ENCODE measurements at places on chromosomes 2 and 18.

DNA sequence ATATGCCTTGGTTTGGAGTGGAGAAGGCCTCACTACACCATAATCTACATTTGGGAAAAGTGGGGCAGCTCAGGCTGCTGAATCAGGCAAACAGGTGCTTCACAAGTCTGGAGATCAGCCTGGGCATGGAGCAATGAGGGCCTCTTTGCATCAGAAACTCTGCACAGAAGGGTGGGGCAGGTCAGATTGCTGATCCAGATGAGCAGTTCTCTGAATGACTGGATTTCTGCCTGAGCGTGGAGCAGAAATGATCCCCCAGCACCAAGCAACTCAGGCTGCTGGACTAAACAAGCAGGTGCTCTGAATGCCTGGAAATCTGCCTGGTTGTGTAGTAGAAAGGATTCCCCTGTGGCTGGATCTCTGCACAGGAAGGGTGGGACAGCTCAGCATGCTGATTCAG is 605.3 kb upstream of the ZNF804A start:
- DNase-seq: no peak

DNA sequence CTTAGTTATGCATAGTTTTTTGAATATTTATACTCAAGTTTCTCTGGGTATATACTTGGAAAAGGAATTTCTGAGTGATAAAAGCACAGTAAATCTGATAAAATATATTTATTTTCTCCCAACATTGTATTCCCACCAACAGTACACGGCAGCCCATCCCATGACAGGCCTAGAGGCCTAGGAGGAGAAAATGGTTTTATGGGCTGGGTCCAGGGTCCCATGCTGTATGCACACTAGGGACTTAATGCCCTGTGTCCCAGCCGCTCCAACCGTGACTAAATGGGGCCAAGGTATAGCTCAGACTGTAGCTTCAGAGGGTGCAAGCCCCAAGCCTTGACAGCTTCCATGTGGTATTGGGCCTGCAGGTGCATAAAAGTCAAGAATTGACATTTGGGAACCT is 1007.7 kb downstream of the DSC3 start:
- no peak for DNase-seq

DNA sequence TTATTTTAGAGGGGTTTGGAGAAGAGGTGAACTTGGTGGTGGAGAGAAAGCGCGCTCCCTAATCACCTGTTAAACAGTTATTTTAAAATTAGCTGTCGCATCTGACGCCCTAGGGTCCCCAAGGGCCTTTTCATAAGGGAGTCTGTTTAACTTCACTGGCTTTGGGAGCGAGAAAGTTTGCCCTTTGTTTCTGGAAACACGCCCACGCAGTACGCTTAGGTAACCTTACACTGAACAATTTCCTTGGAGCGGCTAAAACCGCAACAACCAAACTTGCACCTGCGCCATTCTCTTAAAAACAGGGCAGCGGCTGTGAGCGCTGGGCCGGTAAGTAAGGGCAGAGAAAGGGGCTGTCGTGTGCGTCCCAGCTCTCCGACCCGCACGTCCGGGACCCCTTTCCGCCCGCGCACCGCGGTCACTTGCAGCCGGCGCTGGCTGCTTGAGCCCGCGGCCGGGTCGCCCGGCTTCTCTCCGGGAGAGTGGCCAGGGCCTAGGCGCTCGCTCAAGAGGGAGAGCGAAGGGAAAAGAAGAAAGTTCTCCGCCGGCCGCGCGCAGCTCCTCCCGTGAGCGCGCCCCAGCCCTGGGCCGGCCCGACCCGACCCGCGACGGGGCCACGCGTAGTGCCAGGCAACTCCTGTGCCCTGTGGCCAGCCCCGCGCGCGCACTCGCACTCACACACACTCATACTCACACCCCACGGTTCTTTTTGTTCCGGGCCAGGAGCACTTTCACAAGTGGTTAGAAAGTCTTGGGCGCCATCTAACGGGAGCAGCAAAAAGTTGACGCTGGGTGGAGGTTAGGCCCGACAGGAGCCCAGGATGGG is 19.2 kb downstream of the POU3F3 start:
- DNase-seq: no peak

DNA sequence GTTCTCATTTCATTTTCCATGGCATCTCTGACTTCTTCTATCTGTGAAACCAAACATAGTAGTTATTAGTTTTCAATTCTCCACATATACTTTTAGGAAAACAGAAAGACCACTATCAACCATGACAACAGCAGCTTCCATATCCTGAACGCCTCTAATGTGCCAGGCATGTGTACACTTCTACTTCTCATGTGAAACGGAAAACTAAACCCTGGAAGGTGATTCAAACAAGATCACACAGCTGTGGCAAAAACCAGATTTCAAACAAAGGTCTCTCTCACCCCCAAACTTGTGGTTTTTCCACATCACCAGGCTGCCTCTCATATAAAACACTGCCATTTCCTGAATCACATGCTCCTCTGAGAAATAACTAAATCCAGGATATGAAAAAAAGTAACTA is 41.8 kb downstream of the PTCD3 start:
- no peak for DNase-seq

GRCh38 chr2:172460780-172461201 is 33.4 kb downstream of the ITGA6 start:
- no peak for DNase-seq

DNA sequence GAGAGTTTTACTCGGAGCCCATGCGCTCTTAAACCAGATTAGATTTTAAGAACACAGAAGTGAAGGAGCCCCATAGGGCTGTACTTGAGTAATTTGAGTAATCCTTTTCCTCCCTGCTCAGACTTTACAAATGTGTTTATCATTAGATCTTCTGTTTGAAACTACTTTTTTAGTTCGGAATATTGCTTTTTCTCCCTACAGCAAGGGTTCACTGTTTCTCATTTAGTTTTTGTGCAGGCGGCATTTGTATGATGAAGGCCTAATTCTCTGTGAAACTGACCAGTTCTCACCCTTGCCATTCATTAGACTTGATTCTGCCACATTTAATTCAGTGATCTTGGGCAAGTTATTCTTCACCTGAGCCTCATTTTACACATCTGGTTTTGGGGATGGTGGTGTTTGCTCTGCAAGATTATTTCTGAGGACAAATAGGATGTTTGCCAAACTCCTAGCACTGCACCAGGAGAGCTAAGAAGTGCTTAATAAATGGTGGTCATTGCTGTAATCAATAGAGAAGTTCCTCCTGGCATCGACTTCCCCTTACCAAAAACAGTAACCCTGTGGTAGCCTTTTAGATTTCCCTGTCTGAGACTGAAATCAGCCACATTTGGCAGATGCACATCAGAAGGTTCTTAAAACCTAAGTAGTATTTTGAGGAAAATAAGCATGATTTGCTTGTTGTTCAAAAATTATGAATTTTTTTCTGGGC is 2.2 kb downstream of the B3GNT2 start:
- DNase-seq: no peak

DNA sequence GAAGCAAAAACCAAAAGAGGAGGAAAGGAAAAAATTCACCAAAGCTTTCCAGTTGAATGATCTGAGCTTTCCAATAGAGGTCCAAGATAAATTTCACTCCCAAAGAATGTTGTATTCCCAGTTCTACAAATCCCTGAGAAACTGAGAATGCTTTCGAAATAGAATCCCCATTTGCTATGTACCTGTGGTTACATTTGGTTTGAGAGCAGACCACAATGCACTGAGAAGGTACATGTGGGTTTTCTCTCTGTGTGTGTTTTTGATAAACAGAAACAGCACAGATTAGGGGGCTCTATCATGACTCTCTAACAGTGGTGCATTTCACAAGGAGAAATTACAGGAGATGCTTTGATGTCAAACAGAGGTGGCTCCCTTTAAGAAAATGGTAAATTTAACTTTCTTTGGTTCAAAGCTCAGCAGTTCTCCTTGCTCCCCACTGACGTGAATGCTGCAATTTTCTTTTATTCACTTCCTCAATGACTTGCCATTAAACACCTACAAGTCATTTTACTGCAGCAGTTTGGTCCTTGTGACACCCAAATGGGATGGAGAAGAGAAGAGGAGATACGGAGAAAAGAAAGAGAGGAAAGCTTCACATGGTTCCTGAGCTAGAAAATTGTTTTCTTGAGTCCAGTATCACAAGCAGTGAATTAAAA is 108.7 kb downstream of the EPHA4 start:
- DNase-seq: no peak

DNA sequence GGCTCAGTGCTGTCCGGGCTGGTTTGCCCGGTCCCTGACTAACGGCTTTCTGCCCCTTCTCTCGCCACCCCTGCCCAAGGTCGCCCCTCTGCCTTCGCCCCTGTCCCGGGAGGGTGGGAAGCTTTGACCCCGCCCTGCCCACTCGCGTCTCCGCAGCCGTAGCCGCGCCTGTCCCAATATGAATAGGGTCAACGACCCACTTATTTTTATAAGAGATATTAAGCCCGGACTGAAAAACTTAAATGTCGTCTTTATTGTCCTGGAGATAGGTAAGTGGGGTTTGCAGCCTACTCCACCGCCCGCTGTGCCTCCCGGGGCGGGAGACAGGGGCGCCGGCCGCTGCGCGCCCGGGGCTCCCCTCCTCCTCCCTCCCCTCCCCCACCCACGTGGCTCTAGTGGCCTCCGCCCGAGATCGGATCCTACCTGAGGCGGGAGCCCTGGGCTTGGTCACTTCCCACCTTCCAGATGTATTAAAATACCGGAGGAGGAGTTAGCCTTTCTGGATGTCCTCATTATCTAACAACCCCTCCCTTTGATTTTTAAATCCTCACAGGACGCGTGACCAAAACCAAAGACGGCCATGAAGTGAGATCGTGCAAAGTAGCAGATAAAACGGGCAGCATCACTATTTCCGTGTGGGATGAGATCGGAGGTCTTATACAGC is 633 bp downstream of the NABP1 start:
- peak; percentile 23 for DNase-seq

Measured in activated T-helper 1 cell treated with Interleukin-2 at 50 U/mL for 16 hours (primary cell).